ENCODE measurements at places on chromosomes 1 and 21.

GRCh38 chr1:219149009-219149577 is 24.6 kb upstream of the LYPLAL1 start:
- DNase-seq = no peak

DNA sequence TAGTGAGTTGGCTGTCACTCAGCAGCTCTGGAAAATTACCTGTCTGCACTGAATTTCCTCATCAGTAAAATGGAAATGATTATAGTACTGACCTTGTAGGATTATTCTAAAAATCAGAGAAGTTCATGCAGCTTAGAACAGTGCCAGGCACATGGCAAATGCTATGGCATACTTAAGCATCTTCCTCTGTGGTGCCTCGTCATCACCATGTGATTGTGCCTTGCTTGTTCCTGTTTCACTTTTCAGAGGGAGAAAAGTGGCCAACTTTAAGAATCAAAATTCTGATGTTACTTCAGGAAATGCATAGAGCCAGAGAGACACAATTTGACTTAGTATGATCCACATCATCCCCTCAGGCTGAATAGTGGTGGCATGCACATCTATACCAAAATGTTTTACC is 203.6 kb downstream of the ROR1 start:
- DNase-seq = no peak

DNA sequence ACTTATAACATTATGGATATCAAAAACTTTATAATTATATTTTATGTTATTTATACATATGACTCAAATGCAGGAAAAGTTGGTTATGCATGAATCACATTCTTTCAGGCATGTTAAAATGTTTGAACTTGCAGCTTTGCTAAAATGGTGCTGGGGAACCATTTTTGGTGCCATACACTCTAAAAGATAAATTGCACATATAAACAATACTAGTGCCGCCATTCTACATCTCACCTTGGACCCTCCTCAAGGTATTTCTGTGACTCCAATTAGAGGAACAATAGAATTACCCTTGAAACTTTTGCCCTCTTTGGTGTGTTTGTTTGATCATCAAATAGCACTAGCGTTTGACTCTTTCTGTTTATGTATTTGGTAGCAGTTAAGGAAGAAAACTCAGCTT is 997 bp downstream of the PRKACB start:
- DNase-seq = no peak

GRCh38 chr1:19369396-19370090 is 57.4 kb downstream of the SLC66A1 start:
- no peak for DNase-seq

DNA sequence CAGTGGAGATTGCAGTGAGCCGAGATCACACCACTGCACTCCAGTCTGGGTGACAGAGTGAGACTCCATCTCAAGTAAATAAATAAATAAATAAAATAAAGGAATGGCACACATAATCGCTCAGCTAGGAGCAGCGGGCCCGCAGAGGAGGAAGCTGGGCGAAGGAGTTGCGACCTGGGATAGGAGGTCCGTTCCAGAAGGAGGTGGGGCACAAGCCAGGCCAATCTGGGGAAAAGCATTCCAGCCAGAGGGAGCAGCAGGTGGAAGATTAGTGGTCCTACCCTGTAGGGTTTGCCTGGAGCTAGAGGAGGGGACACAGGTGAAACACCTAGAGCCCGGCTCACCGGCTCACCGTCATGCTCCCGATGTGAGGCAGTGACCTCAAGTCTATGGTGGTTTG is 40.3 kb upstream of the CASZ1 start:
- DNase-seq = no peak

DNA sequence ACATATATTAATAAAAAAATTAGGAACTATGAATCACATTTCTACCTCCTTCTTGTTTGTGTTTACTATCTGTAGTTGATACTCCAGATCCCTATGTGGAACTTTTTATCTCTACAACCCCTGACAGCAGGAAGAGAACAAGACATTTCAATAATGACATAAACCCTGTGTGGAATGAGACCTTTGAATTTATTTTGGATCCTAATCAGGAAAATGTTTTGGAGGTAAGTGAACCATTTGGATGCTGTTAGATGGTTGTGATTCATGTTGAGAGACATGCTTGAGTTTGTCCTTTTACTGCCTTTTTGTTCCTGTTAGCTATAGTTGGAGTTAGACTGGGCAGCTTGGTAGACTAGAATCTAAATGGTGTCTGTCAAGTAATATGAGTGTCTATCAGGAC is 64.2 kb downstream of the PLA2G4A start:
- DNase-seq = no peak

Data from NCI-H2107 (cell line).